Activated CD4-positive, alpha-beta T cell treated with anti-CD3 and anti-CD28 coated beads, Interleukin-2, amount 10 ng/mL, durations not matched to agents 24 days and 14 days (primary cell): ENCODE measurements at places on chromosomes 5 and 9. TPM values are rescaled to one million over a fixed set of nuclear protein-coding genes. Genes with fewer than 3 reads are reported as not detected.

Gene PDE6A
- total RNA-seq, result not detected in 2 replicates

DNA sequence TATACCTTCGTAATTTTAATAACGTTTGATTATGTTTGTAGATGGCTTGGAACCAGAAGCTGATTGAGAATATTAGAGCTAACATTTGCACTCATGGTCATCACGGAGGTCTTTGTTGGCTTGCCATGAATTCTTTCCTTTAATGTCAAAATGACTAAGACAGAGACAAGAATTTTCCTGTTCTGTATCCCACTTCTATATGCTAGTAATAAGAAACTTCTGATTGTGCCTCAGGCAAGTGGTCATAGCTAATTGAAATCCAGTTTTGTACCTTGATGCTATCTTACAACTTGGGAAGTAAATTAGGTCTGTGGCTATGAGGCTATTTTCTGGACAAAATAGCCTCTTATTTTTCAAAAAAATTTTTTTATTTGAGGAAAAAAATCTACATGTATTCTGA is 167.6 kb downstream of the RANBP17 start:
- DNase-seq, result no peak

DNA sequence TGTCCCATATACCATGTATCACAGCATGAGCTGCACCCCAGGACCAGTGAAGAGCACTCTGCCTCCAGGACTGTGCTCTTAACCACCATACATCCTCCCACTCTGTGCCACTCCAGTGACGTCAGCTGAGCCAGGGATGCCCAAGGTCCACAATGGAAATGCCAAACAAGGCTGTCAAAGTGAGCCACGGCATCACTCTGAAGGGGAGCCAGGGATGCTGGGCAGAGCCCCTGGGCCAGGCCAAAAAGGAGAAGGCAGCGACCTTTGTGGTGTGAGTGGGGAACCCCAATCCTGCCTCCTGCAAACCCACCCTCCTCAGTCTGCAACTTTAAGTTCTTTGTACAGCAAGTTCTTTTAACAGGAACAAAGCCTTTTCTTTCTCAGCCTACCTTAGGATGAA is 242.7 kb downstream of the SYK start:
- DNase-seq, result peak; percentile 54

DNA sequence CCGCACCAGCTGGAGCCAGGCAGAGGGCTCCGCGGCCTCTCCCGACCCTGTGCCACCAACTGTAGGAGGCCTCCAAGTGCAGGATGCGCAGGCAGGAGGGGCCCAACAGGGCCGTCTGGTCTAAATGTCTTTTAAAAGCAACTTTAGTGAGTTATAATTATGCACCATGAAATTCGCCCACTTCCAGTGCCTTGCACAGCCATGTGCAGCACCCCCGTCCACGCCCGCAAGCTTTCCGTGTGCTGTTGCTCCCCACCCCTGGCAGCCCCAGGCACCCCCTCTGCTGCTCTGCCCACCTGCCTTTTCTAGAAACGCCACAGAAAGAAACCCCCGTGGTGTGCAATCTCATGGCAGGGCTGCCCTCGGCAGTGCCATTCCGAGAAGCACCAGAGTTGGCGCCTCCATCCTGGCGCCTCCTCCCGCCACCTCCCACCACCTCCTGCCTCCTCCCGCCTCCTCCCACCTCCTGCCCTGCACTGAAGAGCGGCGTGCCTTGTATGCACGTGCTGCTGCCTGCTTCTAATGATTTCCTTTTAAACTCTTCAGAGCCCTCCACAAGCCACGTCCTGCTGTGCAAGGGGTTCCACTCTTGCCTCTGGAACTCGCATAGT is 7.5 kb upstream of the SLC6A18 start:
- DNase-seq, result no peak

DNA sequence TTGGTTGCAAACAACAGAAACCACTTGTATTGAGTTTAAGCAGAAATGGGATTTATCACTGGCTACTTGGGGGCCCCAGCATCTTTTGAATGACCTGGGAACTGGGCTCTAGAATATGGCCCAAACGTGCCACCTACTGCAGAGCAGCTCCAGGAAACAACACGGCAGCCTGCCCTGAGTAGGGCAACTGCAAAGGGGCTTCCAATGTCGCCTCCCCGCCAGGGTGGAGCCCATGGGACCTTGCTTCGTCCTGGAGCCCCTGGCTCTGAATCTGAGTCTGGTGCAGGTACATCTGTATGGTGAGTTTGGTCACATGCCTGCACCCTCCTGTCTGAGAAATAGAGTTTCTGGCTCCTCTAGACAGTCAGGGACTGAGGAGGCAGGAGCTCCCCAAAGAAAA is 38.6 kb downstream of the BOD1 start:
- no peak for DNase-seq

GRCh38 chr5:172481011-172481800 is 26.9 kb upstream of the SH3PXD2B start:
- no peak for DNase-seq
